ENCODE measurements at places on chromosomes 12 and 14.

GRCh38 chr12:28536088-28536487 lies 345.8 kb downstream of the CCDC91 start:
- no peak for DNase-seq

DNA sequence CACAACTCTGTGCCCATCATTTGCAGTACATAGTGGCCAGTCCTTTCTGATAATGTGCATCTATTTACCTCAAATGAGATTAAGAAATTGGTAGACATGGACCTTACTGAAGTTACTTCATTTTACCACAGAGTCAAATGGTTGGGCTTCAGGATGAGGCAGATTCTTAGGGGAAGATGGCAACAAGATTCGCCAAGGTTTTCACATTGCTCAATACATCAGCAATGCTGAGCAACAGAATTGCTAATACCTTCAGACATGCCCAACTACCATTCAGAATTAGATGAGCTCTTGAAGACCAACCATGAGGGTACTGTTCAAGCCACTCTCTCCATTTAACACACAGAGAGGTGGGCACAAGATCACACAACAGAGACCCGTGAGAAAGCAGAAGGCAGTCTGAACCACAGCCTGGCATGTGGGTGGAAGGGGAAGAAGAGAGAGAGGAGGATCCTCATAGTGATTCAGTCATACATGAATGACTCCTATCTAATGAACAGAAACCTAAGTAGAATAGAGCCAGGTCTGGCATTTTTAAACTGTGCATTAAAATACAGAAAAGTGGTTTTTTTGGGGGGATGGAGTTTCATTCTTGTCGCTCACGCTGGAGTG lies 28.5 kb downstream of the CPM start:
- no peak for DNase-seq

DNA sequence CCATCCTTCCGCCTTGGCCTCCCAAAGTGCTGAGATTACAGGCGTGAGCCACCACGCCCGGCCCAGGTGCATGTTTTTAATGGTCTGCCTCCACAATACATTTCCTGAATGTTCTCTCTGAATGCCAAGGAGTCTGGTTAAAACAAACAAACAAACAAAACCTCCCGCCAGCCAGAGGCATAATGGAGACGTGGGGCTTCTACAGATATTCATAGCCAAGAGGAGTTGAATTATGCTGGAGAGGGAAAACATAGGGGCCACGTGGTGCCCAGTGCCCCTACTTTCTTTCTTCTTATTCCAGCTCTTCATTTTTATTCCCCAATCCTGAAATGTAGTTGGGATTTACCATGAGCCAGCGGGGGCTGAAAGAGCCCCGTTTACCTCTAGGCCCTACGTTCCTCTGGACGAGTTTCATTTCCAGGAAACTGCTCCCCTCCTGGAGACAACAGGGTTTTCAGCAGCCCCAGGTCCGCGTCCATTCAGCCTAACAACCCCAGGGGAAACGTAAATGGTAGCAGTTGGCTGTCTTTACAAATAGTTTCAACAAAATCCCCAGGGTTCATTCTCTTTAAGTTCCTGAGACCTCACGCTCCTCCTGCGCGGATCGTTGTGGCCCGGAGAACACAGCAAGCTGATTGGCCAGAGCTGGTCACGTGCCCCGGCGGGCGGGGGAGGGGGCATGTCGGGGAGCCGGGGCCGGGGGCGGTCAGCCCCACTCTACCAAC lies 108.5 kb upstream of the ESRRB start:
- no peak for DNase-seq

GRCh38 chr12:54053751-54054741 lies at the start of gene HOXC4:
Gene HOXC4, plus strand, starts transcription at chr12:54053835. Its CDS starts 88 bp downstream, at chr12:54053923.
- DNase-seq = no peak

DNA sequence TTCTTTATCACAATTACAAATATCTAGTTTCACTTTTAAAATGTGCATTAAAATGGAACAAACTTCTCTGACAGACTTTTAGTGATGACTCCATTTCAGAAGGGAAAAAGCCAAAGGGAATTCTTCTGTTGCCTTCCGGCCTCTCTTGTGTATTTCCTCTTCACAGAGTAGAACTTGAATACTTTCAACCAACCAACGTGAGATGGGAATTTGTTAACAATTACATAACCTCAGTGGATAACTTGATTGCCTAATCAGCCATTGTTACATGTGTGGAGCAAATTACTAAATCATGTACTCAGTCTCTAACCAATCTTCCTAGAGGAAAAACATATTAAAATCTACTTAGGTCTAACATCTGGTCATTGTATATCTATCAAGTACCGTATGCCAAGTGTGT lies 291.1 kb downstream of the SYT1 start:
- no peak for DNase-seq

GRCh38 chr12:128823216-128823915 lies 392 bp downstream of the SLC15A4 start:
- DNase-seq = no peak

DNA sequence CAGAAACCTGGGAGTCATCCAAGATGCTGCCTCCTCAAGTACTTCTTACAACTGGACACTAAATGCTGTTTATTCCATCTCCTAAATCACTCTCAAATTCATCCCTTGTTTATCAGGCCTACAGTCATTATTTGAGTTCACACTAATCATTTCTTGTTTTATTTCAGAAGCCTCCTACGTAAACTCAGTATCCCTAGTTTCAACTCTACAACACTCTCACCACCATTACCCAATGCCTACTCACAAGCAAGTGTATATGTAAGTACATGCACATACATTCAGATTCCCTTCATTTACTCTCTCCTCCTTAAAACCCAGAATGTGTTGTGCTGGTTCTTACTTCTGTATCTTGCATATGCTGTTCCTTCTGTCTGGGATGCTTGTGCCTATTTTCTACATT lies 43.0 kb downstream of the DDHD1 start:
- DNase-seq = no peak

DNA sequence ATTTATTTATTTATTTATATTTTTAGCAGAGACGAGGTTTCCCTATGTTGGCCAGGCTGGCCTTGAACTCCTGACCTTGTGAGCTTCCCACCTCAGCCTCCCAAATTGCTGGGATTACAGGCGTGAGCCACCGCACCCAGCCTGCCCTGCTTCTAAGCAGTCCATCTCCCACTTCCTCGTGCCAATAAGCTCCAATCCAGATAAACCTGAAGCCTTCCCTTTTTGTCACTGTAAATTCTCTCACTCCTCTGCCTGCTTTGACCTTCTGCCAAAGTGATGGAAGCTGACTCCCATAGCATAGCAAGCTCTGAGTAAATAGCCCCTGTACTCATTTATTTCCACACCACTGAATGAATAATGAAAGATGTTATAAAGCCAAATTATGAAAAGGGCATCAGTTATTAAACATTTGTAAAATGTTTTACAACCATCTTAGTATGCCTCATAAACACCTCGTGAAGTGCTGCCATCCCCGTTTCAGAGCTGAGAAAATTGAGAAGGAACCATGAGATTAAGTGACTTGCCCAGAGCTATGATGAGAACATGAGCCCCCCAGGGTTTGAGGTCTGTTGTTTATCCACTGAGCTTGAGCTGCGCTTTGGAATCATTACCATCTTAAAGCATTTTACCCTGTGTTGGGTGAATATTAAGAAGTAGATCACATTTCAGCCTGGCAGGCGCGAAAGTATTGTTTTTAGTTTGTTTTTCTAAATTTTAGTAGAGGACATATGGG lies 30.4 kb downstream of the MANSC1 start:
- no peak for DNase-seq

All from HFF-Myc (cell line).